ENCODE measurements at places on chromosomes 5 and 9.

GRCh38 chr5:128300181-128300580, 216.6 kb downstream of the SLC12A2 start:
- no peak for DNase-seq

- no peak for DNase-seq
Observed at GRCh38 chr5:96901384-96901783, 25.1 kb downstream of the ERAP2 start.

DNA sequence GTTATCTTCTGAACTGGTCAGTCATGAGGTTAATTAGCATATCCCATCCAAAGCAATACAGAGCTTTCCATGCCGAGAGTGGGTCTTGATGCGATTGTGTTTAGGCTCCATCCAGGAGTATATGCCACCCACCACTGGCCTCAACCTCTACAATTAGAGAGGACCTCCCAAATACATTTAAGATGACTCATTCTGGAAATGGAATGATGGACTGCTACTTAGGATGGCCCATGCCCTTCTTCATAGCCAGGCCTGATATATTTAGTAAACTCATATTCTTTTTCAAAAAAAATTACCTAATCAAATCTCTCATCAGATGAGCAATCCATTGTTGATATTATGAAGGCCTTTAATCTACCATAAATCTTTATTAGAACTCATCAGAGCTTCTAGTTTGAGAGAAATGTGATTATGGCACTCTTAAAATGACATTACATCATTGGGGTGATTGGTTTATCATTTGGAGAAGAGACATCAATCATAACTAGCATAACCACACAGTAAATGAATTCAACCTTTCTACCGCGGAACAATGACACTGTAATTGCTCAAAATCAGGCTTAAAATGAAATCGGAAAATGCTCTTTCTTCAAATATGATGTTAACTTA, 414.2 kb upstream of the WWC1 start:
- DNase-seq = no peak

GRCh38 chr9:135488527-135488926, 8.9 kb downstream of the PPP1R26 start:
- no peak for DNase-seq

DNA sequence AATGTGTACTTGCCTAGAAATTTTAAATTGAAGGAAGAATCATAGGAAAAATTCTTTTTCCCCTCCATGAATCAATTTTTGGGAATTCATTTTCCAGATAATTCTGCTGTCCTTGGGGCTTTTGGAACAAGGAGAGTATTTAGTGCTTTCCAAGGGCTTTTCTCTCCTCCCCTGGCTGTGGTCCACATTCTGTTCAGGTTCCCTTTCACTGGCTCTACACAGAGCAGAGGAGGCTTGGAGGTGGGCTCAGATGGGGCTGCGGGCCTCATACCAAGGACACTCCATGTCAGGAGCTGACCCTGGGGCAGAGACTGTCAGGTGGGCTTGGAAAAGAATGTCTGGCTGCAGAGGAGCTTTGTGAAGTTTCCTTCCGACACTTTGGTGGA, 128.1 kb downstream of the GADD45G start:
- no peak for DNase-seq

GRCh38 chr5:149001162-149001561, 61.7 kb downstream of the SH3TC2 start:
- no peak for DNase-seq

GRCh38 chr9:1416261-1416660, 366.1 kb downstream of the DMRT2 start:
- no peak for DNase-seq

- peak; percentile 98 for DNase-seq
Observed at GRCh38 chr5:17249029-17249634, 31.7 kb downstream of the BASP1 start.

GRCh38 chr5:128052780-128053179, 30.8 kb upstream of the SLC12A2 start:
- DNase-seq = no peak

DNA sequence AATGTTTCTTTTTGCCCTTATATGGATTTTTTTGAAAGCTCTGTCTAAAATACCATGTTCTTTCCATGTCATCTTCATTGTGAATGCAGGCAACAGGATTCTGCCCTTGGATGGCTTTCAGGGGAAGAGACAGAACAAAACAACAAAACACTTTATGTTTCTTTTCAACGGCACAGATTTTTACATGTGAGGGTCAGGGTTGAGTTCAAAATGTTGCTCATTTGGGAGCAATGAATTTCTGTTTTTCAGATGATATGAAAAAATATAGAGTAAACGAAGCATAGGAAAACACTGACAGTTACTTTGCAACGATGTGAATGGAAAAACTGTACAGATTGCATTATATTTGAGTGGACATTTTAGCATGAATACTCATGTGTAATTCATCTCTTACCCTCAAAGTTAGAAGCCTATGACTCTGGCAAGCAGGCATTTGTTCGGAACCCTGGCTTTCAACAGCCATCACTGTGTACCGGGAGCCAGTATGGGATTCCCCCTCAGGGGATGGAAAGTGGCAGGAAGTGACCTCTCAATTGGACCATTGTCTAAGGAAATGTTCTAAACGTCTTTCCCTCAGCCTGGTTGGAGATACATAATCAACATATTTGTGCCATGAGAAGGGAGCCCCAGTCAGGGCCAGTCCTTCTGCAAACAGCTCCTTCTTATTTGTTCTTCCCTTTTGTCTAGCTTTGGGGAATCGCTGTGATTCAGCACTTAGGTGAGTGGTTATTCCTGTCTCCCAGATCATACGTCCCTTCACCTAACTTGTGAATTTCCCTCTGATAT, 153.9 kb upstream of the MEF2C start:
- peak; percentile 89 for DNase-seq

- DNase-seq = peak; percentile 51
Observed at GRCh38 chr9:78781681-78782080, 484.8 kb downstream of the PSAT1 start.

GRCh38 chr9:86321373-86321772, 32.8 kb downstream of the TUT7 start:
- peak; percentile 94 for DNase-seq

DNA sequence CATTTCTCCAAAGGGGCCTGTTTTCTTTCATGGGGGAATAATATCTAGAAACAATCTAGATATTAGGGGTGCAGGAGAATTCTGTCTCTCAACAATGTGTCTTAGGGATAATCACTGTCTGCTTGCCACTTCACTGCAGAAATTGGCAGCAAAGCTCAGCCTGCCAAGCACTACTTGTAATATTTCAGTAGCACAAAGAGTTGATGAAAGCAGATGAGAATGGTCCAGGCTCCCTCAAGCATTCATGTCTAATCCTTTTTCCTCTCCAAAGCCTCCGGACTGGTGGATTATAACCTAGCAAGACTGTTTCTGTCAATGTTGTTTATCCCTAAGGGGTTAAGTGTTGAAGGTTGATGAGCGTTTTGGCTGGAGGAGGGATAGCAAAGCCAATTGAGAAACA, 13.3 kb upstream of the MPDZ start:
- DNase-seq = no peak
